ENCODE measurements at places on chromosomes 3 and 15. TPM values are rescaled to one million over a fixed set of nuclear protein-coding genes. Genes with fewer than 3 reads are reported as not detected.

MUSTN1 gene
- total RNA-seq, result not detected

ZPLD1 gene
- not detected for total RNA-seq

RETNLB gene
- not detected for total RNA-seq

HOMER2 gene
- not detected for total RNA-seq
